Cortex of kidney (tissue), 1 donor: ENCODE measurements at places on chromosomes 2 and 18.

- no peak for DNase-seq
Observed at GRCh38 chr2:192051533-192051932, 143.2 kb downstream of the TMEFF2 start.

DNA sequence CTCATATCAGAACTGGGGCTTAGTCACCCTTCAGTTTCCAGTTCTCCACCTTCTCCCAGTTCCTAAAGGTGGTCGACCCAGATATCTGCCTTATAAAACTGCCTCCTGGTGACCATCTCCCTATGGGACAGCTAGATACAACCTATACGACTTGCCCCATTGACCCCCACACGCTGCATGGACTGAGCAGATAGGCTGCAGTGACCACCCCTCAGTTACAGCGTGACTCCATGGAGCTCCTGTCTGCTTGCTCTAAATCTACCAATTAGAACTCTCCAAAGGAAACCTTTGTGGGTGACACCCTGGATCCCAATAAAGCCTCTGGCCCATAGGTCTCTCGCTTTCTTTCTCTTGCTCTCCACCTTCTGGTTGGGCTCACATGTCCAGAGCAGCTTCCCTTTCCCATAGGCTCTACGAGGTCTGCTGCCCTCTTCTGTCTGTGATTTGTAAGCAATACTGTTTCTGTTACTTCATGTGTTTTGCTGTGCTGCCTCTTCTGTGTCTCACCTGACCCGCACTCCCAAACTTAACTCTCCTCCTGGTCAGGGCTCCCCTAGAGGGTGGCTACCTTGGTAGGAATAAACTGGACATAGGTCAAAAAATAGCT lies 971.3 kb upstream of the FAM98A start:
- DNase-seq, result no peak

GRCh38 chr2:8216397-8216796 lies 465.5 kb upstream of the ID2 start:
- DNase-seq, result no peak

- DNase-seq, result no peak
Observed at GRCh38 chr18:44079606-44080005, 601.1 kb upstream of the SETBP1 start.

DNA sequence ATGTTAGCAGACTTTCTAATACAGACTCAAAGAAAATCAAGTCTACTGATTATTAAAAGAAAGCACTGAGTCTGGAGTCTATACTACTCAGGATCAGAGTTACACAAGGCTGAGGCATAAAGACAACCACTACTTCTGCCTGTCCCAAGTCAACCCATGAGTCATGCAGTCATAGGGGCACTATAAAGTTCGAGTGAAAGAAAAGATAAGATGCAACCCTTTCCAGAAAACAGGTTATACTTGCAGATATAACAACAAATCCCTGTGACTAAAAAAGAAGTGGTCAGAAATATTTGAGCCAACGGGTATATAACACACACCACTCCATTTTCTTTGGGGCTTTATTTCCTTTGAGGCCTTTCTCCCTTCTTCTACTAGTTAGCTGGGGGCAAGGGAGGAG lies 18.6 kb upstream of the SCRN3 start:
- DNase-seq, result no peak

- no peak for DNase-seq
Observed at GRCh38 chr2:60551240-60552077, 2.0 kb downstream of the BCL11A start.

GRCh38 chr2:39504790-39505335 lies 67.8 kb upstream of the MAP4K3 start:
- DNase-seq, result no peak

DNA sequence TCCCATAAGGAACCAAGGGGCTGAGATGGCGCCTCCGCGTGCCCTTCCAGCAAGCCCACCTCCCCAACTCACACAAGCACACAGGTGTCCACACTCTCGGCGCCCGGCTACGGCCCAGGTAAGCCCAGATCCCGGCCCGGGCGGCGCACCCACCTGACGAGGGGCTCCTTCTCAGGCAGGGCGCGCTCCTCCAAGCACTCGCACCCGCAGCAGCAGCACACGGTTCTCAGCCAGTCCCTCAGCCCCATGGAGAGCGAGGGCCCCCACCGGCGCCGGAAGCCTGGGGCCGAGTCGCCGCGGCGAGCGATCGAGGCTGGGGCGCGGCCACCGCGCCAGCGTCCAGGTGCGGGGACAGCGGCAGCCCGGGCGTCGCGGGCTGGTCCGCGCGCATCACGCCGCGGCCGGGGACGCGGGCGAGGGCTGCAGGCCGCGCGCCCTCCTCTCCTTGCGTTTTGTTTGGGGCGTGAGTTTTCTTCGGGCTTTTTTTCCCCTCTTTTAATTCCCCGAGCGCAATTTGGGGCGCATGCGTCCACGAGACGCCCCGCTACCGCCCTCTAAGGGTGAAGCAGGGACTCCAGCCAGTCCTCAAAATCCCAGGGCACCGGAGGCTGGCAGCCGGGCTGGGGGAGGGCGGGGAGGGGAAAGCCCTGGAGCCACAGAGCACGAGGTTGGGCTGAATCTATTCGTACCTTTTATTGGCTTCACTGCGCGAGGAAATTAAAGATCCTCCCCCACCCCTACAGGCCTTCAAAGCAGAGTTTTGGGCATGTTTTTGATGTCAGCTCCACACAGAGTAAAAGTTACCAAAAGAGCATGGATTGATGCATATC lies at the start of gene MREG:
TSS of gene MREG (minus strand) at position 472 of the 830 bp plus-strand sequence. CDS start at position 248, 224 bp downstream.
- no peak for DNase-seq

DNA sequence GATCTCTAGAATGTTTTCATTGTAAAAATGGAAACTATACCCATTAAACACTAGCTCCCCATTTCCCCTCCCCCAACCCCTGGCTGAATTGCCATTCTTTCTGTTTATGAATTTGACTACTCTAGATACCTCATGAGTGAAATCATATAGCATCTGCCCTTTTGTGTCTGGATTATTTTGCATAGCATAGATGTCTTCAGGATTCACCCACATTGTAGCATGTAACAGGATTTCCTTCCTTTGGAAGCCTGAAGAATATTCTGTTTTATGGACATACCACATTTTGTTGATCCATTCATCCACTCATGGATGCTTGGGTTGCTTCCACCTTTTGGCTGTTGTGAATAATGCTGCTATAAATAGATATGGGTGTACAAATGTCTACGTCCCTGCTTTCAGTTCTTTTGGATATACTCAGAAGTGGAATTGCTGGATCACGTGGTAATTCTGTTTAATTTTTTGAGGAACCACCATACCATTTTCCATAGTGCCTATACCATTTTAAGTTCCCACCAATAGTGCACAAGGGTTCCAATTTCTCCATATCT lies 7.7 kb upstream of the ASB1 start:
- no peak for DNase-seq

DNA sequence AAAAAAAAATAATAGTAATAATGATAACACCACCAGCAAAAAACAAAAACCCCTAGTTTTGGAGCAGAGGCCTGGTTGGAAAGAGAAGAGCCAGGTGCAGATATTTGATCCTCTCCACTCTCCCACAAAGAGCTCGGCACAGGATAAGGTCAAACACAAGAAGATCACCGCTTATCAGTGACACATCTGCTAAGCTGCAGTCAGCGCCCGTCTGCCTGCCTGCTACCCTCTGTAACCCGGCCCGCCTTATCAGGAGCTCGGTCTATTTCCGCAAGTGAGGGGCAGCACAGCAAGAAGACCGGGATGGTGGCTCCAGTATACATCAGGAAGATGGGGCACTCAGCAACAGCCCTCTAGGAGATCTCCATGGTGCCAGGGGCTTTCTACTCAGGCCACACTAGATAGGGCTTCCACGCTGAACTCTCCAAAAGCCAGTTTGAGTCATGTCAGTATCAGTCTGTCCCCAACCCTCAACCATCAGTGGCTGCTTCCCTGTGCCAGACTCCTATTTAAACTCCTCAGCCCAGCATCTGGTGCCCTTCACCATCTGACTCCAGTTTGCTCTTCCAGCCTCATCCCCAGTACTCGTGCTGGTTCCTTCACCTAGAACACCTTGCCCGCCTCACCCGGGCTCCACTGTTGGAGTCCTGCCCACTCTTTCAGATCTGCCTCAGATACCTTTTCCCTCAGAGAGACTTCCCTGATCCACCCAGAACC lies 67.3 kb upstream of the PPP1CB start:
- no peak for DNase-seq

DNA sequence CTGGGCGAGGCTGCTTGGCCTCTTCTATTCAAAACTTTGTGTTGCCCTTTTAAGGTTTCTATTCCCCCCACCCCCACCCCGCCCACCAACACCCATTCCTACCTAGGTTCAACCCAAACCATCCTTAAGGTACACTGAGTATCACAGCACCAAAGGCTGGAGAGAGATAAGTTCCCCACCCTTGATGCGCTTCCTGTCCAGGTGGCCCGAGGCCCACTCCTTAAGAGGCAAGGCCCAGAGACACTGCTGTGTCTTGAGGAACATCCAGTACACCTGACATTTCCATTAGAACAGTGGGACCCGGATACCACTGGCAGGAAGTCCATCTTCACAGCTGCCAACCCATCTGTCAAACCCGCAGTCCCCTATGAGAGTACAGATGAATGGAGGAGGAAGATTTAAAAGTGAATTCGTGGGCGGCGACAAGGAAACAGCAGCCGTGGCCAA lies 277 bp upstream of the INPP1 start:
- no peak for DNase-seq

- no peak for DNase-seq
Observed at GRCh38 chr2:46260305-46260704, 36.9 kb upstream of the EPAS1 start.

- DNase-seq, result no peak
Observed at GRCh38 chr2:86239326-86239725, 40.1 kb downstream of the MRPL35 start.

DNA sequence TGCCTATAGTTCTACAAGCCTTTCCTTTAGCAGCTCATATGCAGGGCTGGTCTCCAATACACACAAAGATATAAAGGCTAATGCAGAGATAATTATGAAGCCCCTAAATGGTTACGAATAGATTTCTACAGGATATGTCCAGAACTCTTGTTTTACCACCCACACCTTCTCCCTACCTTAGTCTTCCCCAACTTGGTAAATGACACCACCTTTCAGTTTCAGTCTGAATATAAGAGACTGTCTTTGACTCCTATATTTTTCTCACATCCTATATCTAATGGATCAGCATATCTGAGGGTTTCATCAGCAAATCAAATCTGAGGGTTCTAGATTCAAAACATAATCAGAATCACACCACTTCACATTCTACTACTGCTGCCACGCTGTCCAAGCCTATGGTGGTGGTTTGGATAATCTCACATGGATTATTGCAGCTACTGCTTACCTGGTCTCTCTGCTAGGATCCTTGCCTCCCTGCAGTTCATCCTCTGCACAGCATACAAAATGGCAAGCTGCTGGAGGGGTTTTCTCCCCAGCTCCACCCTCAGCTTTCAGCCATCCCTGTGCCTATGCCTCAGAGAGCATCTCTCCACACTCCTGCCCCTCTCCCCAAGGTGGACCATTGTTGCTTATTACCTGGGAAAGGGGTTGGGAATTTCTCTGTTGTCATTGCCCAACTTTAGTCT lies 178.0 kb upstream of the SPOPL start:
- DNase-seq, result no peak

GRCh38 chr2:55951533-55951932 lies 28.0 kb upstream of the EFEMP1 start:
- DNase-seq, result no peak

DNA sequence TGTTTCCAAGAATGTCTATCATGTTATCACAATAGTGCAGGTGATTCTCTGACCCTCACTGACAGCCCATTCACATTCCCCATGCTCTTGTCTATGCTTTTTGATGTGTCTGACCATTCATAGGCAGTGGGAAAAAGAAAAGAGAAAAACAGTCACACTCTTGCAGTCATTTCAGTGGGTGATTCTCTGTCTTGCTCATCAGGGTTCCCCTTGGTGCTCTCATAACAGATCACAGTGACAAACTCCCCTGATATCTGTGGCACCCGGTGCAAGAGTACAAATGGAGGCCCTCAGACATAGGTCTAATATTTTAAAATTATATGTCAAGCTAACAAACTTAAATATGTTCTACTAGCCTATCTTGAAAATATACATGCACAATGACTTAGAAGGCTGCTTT lies 72.7 kb upstream of the PPP1CB start:
- DNase-seq, result no peak

- DNase-seq, result no peak
Observed at GRCh38 chr18:13539050-13539449, 187.3 kb downstream of the FAM210A start.

GRCh38 chr2:181683518-181684453 lies 3.5 kb upstream of the NEUROD1 start:
- DNase-seq, result no peak

- no peak for DNase-seq
Observed at GRCh38 chr2:1192121-1192520, 221.1 kb upstream of the TPO start.

DNA sequence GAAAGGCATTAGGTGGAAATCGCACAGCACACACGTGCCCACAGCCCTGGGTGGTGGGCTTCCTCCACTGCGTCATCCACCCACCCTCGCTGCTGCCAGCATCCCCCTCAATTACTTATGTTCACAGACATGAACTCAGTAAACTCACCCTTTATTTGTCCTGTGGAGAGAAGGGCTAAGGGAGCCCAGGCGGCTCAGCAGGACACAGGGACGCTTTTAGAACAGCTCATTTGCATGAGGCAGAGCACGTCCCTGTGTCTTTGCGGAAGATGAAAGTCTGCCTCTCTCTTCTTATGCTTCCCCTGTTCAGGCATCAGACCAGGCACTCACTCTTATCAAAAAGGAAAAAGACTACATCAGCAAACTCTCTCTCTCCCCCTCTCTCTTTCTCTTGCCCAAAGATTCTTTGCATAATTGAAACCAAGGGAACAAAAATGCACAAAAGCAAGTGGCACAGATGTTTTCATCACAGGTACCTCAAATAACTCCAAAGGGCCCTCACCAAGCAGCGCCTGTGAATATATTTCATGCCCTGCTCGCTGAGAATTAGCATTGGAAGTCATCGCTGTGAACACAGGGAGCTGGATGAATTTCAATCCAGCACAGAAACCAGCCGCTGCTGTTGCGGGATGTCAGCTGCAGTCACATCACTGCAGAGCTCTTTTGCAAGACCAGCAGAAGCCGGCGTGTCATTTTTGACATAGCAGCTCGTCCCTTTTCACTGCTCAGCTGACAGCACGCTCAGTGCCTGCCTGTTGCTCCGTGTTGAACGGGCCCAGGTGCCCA lies 376.3 kb upstream of the MYT1L start:
- DNase-seq, result no peak

GRCh38 chr2:117985092-117985491 lies 28.8 kb downstream of the CCDC93 start:
- no peak for DNase-seq

- DNase-seq, result no peak
Observed at GRCh38 chr2:41042343-41042742, 590.5 kb upstream of the SLC8A1 start.

- DNase-seq, result no peak
Observed at GRCh38 chr2:73291093-73291460, 2.3 kb downstream of the EGR4 start.
